Frontal cortex (tissue), 4 donors: ENCODE measurements at places on chromosomes 7 and 10. TPM values are rescaled to one million over a fixed set of nuclear protein-coding genes. Genes with fewer than 3 reads are reported as not detected.

The UCN3 gene
- not detected for total RNA-seq

The PWWP2B gene
- 9.4 TPM for total RNA-seq

The ZNF804B gene
- total RNA-seq: 6.9 TPM

The RAB19 gene
- not detected for total RNA-seq

The SPDYE3 gene
- not detected for total RNA-seq

The PGAM2 gene
- total RNA-seq: 4.5 TPM

The SPAG6 gene
- total RNA-seq: 0.41 TPM
